ENCODE measurements at places on chromosomes 5 and 9.
A peak's percentile ranks its signal among the peaks of the same experiment; 100 is the strongest.

DNA sequence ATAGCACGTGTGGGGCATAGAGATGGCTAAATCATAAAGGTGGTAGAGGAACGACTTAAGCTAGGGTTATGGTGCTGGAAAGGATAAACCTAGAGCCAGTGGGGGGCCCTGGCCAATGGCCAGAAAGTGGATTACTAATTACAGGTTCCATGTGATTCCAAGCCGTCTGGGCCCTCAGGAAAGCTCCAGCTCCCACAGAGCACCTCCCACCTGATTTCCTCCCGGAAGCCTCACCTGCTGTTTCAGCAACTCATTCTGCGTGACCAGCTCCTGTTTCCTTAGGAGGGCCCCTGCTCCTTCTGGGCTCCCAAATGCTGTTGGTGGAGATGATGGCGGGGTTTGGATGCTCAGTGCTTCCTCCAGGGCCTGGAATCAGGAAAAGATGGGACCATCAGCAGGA is 16.2 kb downstream of the GPX3 start:
- peaks cover 97% of the 10 kb centered on the region for H3K36me3 ChIP-seq
- no peaks in the 10 kb centered on the region for H3K4me1 ChIP-seq
- no peak for DNase-seq
- H3K27me3 ChIP-seq: no peaks in the 10 kb centered on the region
- no peak overlapping the region for H3K4me3 ChIP-seq

GRCh38 chr9:136318111-136318775 is 9.1 kb upstream of the GPSM1 start:
- DNase-seq: no peak
- no peaks in the 10 kb centered on the region for H3K36me3 ChIP-seq

DNA sequence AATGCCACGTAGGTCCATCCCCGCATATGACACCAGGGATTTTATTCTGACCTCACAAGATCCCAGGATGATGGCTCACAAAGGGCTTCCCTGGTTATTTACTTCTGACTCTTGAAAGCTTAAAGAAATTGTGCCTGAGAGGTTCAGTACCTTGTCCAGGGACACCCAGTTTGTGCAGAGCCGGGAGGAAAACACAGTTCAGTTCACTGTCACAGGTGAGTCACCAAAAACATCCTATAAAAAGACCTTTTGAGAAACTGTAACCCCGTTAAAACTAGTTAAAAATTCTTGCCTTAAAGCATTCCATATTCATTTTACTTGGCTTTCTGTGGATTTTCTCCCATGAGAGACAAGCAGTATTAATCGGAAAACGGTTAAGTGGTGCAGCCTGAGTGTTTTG is 56.6 kb downstream of the ZNF510 start:
- no peaks in the 10 kb centered on the region for H3K4me1 ChIP-seq
- no peak overlapping the region for H3K27ac ChIP-seq
- H3K36me3 ChIP-seq: no peaks in the 10 kb centered on the region

GRCh38 chr5:123441408-123441807 is 18.2 kb upstream of the CEP120 start:
- H3K4me1 ChIP-seq: no peaks in the 10 kb centered on the region
- no peak overlapping the region for H3K27ac ChIP-seq
- no peaks in the 10 kb centered on the region for H3K36me3 ChIP-seq
- H3K27me3 ChIP-seq: no peaks in the 10 kb centered on the region
- DNase-seq: no peak

- no peaks in the 10 kb centered on the region for H3K4me1 ChIP-seq
- no peaks in the 10 kb centered on the region for H3K36me3 ChIP-seq
- no peak overlapping the region for H3K4me3 ChIP-seq
- no peak overlapping the region for H3K27ac ChIP-seq
- DNase-seq: no peak
Measured at GRCh38 chr5:143691287-143691944, 120.5 kb upstream of the HMHB1 start.

- peak; percentile 46 for DNase-seq
- H3K4me1 ChIP-seq: peaks cover 49% of the 10 kb centered on the region
- no peaks in the 10 kb centered on the region for H3K27me3 ChIP-seq
- peak overlapping the region; percentile 36 for H3K4me3 ChIP-seq
Measured at GRCh38 chr5:139689631-139690063, 41.5 kb downstream of the CXXC5 start.

GRCh38 chr5:174145821-174146220 is 100.3 kb downstream of the NSG2 start:
- DNase-seq: no peak
- H3K4me3 ChIP-seq: no peak overlapping the region
- H3K27ac ChIP-seq: no peak overlapping the region
- peaks cover 9% of the 10 kb centered on the region for H3K27me3 ChIP-seq

DNA sequence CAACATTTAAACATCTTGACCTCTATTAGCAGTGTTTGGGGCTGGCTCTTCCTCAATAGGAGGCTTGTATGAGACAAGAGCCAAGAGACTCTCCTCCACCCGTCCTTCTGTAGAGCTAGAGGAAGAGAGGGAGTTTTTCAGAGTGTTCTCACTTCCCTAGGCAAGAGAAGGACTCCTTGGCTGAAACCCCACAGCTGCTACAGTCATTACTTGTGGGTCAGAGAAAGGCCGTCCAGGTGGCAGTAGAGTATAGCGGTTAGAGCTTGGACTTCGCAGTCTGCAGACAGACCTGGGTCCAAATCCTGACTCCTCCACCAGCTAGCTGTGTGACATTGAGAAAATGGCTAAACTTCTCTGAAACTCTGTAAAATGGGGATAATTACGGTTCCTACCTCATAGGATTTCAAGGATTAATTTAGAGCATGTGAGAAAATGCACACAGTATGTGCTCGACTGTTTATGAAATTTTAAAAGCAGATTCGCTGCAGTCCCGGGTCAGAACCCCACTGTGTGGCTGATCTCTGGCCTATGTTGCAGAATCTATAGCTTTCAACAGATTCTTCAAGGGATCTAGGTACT is 80.8 kb upstream of the ARAP3 start:
- no peak overlapping the region for H3K4me3 ChIP-seq
- H3K36me3 ChIP-seq: no peaks in the 10 kb centered on the region
- no peak for DNase-seq
- no peaks in the 10 kb centered on the region for H3K4me1 ChIP-seq
- peaks cover 25% of the 10 kb centered on the region for H3K27me3 ChIP-seq

All from common myeloid progenitor, CD34-positive (primary cell).